ENCODE measurements at places on chromosomes 16 and 17.

- DNase-seq: no peak
Measured at GRCh38 chr16:70444249-70445063, 5.6 kb upstream of the ST3GAL2 start.

- no peak for DNase-seq
Measured at GRCh38 chr17:81561494-81561885, 9.3 kb upstream of the FAAP100 start.

GRCh38 chr16:78098087-78098486 lies 1.4 kb upstream of the WWOX start:
- no peak for DNase-seq

- DNase-seq: peak; percentile 64
Measured at GRCh38 chr17:72901083-72901482, 191.4 kb downstream of the SLC39A11 start.

DNA sequence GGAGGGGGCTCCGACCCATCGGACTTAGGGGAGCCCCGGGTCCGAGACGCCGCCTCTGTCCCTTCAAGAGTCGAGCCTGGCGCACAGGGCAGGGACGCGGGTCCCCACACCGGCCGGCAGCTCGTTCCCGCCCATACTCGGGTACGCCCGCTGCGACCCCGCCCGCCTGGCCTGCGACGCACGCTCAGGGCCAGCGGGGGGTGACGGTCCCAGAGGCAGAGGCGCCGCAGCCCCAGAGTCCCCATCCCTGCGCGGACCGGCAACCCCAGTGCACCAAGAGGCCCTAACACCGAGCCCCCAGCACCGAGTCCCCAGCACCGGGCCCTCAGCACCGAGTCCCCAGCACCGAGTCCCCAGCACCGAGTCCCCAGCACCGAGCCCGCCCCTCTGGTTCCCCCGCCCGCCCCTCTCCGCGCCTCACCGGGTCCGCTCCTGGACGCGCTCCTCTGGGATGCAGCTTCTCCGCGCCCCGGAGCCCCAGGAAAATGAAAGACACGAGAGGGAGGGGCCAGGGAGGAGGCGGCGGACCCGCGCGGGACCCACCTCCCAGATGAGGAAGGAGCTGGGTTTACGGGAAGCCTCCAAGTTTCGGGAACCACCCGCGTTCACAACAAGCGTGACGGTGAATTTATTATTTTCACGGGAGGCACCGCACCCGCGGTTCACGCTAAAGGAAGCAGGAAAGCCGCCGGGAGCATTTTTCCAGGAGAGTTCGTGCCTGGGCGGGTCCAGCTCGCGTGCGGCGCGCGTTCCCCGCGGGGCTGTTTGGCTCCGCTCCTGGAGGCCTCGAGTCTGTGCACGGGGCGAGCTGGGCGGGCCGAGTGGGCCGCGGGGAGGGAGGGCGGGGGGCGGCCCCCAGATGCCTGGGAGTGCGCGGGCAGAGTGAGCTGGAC lies at the start of gene SECTM1:
Gene SECTM1 (minus strand): TSS at position 488 of the 893 bp plus-strand sequence. CDS start 6,526 bp downstream, outside the sequence.
- no peak for DNase-seq

GRCh38 chr17:42119301-42119700 lies 1.9 kb downstream of the KAT2A start:
- no peak for DNase-seq

DNA sequence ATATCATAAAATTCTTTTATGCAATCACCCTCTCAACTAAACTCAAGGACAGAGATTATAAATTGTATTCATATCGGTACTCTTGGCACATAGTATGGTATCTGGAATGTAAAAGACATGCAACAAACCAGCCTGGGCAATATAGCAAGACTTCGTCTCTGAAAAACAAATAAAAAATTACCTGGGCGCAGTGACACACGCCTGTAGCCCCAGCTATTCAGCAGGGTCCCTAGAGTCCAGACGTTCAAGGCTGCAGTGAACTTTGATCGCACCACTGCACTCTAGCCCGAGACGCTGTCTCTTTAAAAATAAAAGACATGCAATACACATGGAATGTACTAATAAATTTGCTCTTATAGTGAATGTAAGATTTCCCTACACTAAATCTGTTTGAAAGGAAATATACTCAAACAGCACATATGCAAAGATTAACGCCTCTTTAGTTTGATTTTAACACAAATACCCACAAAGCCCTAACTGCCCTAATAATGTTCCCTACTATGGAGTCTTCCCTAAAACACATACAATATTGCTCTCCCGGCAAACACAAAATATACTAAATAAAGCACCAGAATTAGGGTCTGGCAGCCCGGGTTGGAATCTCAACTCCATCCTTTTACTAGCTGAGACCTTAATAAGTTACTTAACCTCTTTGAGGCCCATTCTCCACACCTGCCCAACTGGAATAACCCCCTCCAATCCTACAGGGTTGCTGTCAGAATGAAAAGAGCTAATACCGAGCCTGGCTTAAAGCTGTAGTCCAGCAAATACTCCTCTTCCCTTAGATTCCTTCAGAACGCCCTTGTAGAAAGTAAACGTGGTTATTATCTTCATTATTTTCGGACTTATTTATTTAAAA lies 1.2 kb downstream of the ABCA5 start:
- no peak for DNase-seq

DNA sequence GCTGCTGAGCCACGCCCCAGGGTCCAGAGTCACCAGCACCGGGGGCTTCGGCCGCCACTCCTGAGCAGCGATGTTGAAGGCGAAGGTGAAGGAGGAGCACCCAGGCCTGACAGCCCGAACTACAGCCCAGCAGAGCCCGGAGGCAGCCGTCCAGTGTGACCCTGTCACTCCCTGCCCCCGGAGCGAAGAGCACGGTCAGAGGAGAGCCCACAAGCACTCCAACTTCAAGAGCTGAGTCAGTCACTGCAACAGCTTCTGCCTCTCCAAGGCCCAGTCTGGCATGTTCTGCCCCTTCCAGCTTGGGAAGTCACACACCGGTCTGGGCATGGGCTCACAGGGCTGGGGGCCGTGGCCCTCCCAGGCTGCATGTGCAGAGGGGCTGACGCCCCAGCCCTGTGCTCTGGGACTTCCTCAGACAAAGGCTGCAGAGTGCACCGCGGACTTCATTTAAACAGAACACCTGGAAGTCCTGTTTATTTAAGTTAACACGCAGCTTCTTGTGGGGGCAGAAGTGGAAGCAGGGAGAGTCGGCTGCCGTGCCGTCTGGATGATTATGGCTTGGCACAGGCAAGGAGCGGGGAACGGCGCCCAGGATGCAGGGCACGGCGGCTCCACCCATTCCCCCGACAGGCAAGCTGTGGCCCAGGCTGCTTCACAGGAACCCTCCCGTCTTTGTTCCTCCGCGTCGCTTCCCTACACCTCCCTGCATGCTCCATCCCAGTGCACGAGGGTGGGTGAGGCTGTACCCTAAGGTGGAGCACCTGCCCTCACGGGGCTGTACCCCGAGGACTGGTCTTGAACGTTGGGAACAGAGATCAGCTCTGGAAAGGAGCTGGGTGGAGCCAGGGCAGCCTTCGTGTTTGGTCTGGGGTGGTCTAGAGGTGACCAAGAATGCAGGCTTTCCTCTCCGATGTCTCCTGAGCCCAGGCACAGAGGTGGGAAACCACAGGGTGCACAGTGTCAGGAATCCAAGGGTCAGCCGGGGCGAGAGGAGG lies 68.9 kb upstream of the METRNL start:
- DNase-seq: no peak

- no peak for DNase-seq
Measured at GRCh38 chr17:5364156-5364555, 55.3 kb downstream of the NUP88 start.

DNA sequence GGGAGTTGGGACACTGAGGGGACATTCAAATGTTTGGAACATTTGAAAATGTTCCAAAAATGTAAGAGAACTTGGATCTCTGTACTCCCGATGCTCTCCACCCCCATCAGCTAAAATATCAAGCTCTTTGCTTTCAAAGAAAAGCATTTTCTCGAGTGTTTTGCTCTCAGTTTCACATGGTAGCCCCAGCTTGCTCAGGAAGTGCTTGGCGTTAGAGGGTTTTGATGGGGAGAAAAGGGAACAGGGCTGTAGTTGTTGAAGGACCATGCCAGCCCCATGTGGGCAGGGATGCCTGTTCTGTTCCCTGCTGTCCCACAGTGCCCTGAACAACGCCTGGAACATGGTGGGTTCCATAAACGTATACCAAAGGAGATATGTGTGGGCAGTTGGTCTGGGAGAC lies 37.0 kb downstream of the RAI1 start:
- no peak for DNase-seq

DNA sequence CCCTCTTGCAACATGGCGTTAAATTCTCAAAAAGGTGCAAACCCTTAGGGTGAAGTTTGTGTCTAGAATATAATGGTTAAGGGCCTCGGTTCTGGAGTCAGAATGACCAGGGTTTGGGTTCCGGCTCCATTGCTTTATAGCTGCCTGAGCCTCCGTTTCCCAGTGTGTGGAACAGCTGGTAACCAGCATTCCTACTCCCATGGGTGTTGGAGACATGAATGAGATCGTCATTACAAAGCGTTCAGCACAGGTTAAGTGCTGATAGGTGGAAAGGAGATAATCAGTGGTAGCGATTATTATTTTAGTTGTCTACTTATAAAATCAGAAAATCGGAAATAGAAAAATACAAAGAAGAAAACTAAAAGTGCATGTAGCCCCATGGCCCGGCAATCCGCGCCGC lies 23.5 kb upstream of the ZCCHC14 start:
- no peak for DNase-seq

DNA sequence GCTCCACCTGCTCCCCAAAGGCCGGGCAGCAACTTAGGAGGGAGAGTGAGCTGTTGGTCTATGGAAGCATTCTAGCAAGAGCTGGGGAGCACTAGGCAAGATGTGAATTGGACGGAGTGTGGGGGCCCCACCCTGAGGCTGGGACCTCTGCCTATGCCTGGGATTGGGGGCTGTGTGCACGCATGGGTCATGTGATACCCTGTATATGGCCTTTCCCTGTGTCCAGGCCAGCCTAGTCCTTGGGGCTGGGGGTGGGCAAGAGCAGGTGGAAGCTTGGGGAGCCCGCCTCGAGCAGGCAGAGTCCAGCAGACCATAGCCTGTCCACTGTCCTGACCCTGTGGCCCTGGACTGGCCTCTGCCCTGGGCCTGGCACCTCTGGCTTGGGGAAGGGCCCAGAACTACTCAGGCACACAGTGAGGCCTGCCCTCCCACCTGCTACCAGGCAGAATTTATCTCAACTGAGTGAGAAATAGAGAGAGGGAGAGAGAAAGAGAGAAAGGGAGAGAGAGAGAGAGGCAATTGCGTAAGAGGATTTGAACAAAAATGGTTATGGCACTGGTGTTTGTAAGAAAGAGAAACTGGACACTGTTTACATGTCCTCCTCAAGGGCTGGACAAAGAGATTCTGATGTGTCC lies 19.1 kb downstream of the PDP2 start:
- no peak for DNase-seq

GRCh38 chr17:79761894-79762589 lies 15.9 kb upstream of the CBX2 start:
- DNase-seq: no peak

DNA sequence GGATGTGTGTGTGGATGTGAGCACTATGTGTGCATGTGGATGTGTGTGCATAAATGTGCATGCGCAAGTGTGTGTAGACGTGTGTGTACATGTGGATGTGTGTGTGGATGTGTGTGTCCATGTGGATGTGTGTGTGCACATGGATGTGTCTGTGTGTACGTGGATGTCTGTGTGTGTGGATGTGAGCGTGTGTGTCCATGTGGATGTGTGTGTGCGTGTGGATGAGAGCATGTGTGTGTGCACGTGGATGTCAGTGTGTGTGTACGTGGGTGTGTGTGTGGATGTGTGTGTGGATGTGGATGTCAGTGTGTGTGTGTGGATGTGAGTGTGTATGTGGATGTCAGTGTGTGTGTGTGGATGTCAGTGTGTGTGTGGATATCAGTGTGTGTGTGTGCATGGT lies 63.6 kb upstream of the DOC2B start:
- no peak for DNase-seq

- DNase-seq: no peak
Measured at GRCh38 chr16:55933038-55933437, 57.9 kb upstream of the CES5A start.

DNA sequence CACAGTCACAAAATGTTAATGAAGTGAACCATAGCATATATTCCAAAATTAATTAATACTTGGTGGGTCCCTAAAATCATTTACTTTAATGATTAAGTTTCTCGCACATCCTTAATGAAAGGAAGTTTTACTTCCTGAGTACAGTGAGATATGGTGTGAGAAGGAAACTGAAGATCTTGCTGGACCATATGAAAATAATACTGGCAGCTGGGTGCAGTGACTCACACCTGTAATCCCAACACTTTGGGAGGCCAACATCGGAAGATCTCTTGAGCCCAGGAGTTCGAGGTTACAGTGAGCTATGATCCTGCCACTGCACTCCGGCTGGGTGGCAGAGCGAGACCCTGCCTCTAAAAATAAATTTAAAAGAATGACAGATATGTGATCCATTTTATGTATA lies 62.5 kb downstream of the ABCA8 start:
- DNase-seq: no peak

DNA sequence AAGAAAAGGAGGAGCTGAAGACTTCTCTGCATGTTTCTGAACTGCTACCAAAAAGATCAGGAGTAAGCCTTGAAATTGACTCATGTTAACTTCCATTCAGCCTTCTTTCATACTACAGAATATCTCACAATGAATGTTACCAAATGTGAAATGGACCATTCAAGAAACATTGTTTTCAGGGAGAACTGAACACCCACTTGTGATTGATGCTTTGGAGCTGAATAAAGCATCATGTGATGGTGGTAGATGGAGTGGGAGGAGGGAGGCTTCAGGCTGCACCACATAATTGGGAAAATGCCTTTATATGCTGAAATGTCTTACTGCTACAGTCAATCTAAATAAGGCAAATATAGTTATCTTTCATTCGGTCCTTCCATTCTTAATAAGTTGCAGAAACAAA lies 127.8 kb downstream of the CDH8 start:
- DNase-seq: no peak

DNA sequence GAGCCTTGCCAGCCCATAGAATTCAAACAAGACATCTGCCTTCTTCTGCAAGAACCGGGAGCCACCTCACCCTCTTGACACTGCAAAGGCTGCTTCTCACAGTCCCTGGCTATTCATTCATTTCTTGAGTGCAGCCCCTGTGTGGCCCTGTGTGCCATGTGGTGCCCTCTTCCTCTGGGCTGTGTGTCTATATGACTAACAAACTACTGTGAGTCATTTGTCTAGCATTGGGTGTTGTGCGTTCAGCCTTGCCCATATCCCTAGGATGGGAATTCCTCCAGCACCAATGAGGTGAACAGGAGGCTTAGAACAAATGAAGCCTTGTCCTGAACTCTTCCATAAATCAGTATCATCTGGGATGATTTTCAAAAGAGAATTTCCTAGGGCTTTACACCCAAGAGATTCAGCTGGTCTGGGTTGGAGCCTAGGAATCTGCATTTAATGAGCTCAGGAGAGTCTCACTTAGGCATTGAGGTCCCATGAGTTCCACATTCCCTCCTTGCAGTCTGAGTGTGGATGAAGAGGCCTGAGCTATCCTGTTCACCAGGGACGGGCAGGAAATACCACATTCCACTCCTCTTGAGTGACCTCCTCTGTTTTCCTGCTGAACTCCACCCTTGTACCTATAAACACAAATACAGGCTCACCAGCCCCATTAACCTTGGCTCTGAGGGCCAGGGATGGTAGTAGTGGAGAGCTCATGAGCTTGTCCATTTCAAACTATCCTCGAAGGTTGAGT lies 308.7 kb upstream of the N4BP1 start:
- DNase-seq: no peak

Data from NCI-H1417 (cell line).